T-helper 2 cell treated with Interferon-gamma antibody and Interleukin-4, amounts not matched to agents 5 μg/mL and 100 μg/mL, for 36 hours (primary cell): ENCODE measurements at places on chromosomes 11 and 22.

DNA sequence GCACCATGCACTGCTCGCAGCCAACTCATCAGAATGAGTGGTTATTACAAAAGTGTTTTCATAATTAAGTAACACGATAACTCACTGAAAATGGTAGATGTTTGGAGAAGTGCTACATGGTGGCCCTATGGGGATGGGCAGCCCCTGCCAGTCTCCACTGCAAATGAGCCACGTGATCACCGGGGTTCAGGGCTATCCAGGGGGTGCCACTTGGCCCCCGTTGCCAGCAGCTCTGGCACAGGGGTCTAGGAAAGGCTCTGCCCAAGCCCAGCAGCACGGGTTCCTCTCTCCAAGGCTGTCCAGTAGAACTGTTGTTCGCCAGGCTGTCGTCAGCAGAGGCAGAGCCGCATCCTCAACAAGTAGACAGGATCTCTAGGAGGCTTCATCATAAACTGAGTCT is 382.1 kb upstream of the B3GAT1 start:
- no peak for DNase-seq

GRCh38 chr11:15875393-15875792 is 481.0 kb downstream of the SOX6 start:
- no peak for DNase-seq

GRCh38 chr22:38753948-38754750 is 1.6 kb downstream of the SUN2 start:
- DNase-seq, result no peak

GRCh38 chr22:48888466-48889208 is 939.0 kb downstream of the BRD1 start:
- DNase-seq, result no peak

GRCh38 chr11:116426761-116427160 is 346.0 kb downstream of the BUD13 start:
- no peak for DNase-seq
